ENCODE measurements at places on chromosomes 11 and 22. TPM values are rescaled to one million over a fixed set of nuclear protein-coding genes. Genes with fewer than 3 reads are reported as not detected.

GRCh38 chr11:18912883-18913282, 26.3 kb downstream of the MRGPRX1 start:
- DNase-seq: no peak

DNA sequence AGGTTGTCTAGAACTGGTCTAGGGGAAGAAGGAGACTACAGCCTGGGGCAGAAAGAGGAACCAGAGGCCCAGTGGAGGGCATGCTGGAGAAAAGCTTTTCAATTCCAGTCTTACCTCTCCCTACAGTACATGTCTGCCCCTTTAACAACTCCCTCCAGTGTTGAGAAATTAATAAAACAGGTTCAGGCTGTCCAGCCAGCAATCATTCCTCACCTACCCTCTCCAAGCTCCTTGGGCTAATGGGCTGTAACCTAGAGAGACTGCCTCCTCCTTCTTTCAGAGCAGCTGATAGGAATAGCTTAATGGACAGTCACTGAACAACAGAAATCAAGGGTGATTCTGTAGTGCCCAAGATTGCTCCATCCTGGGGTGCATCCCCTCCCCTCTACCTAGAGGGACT, 8.8 kb downstream of the SLC35F2 start:
- peak; percentile 51 for DNase-seq

DNA sequence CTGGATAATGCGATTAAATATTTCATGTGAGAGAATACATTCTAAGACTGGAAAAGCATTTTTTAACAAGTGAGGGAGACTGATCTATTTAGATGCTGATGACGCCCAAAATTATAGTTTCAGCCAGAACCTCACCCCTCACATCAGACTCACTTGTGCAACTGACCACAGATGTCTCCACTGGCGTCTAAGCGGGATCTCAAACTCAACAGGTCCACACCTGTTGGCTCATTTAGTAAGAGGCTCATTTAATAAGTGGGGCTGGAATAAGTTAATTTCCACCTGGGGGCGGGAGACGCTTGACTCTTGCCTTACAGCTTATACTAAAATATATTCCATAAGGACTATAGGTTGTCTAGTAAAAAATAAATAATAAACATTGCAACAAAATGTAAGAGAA, 47.5 kb downstream of the MORC2 start:
- DNase-seq: peak; percentile 42

The SLC29A2 gene
- total RNA-seq: 1.9 TPM
